ENCODE measurements at places on chromosomes 13 and 19.

- DNase-seq = no peak
Observed at GRCh38 chr13:64992314-64992713, 2237.8 kb downstream of the PCDH9 start.

- no peak for DNase-seq
Observed at GRCh38 chr19:28710278-28710677, 502.7 kb downstream of the UQCRFS1 start.

DNA sequence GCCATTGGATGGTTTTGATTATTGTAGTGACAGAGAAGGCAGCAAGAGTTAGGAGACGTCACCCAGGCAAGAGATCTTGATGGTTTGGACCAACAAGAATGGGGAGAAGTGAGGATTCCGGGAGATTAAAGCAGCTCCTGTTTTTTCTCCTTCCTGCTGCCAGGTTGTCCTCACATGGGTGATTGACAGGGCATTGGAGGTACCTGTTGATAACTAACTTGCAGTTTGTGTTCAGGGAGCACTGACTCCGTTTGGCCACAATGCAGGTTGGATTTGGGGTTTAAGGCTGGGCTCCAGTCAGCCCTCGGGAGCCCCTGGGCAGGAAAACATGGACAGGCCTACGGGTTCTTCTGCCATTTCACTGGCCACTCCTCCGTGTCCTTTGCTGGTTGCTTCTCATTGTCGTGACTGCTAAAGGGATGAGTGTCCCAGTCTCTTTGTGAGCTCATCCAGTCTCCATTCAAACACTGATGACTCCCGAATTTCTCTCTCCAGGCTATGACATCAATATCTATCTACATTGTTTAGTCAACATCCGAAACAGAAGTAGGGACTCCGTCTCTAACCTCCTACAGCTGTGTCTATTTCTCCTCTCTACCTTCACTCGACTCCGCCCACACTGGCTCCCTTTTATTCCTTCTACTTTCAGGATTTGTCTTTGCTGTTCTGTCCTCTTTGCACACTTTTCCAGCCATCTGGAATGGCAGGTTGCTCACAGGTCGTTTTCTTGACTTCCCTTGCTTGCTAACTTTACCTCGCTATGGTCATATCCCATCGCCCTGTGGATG is 1.3 kb upstream of the PTOV1 start:
- no peak for DNase-seq

GRCh38 chr13:33402975-33403374 is 117.4 kb upstream of the STARD13 start:
- no peak for DNase-seq

- no peak for DNase-seq
Observed at GRCh38 chr13:42049454-42049813, 986 bp downstream of the DGKH start.

DNA sequence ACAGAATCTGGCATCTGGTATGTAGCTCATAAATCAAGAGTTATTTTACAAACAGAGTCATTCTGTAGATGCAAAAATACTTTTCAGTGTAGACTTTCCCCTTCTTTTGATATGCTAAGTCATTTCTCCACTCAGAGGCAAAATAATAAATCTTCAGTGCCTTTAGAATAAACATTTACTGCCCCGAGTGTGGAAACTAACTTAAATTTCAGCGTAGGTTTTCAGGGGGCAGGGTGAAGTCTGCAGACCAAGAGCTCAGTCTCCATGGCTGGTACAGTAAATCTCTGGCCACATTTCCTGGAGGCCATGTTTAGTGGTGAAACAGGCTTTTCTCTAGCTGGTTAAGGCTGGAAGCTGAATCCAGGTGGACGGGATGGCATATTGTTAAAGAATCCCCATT is 13.1 kb upstream of the ADPRHL1 start:
- DNase-seq = no peak

GRCh38 chr13:30936971-30937370 is 4.5 kb downstream of the TEX26 start:
- no peak for DNase-seq

DNA sequence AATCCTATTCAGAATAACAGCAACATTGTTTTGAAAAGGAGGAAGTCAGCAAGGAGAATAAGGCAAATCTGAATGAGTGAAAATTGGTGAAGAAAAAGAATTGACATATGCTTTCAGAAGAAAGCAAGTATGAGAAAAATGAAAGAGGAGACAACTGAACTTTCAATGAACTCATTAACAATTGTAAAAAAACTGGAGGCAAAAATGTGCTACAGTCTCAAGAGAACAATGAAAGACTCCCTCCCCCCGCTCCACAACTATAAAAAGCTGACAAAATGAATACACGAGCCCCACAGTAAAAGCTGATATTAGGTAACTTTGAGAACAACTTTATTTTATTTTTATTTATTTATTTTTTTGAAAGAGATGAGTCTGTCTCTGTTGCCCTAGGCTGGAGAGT is 373.1 kb downstream of the DIAPH3 start:
- no peak for DNase-seq

DNA sequence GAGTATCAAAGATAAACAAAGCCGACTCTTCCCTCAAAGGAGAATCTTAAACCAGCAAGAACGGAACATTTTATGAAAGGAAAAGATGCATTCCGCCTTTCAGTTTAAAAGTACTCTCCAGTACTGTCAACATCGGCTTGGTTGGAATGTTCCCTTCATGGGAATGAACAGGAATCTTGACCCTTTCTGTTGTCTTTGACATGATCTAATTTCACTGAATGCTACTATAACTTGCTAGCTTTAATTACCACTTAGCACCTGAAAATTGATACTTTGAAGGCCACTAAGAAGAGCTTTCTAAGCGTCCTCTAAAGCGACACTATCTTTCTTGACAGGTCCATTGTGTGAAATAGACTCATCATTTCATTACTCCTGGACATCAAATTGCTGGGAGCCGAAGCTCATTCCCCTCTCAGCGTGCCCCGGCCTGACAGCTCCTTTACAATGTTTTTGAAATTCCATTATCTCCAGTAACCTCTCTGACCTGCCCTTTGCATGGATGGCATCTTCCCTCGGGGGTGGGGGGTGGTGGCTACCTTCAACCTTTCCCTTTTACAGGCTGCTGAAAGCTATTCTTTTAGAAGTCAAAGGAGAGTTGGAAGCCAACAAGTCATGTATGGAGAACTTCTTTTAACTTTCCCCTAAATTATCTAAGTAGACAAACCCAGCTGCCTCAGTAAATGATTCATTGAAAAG is 67.9 kb downstream of the EFNB2 start:
- no peak for DNase-seq
